ENCODE measurements at places on chromosomes 12 and 14.

GRCh38 chr14:37709419-37710195, 114.2 kb downstream of the TTC6 start:
- DNase-seq, result no peak

DNA sequence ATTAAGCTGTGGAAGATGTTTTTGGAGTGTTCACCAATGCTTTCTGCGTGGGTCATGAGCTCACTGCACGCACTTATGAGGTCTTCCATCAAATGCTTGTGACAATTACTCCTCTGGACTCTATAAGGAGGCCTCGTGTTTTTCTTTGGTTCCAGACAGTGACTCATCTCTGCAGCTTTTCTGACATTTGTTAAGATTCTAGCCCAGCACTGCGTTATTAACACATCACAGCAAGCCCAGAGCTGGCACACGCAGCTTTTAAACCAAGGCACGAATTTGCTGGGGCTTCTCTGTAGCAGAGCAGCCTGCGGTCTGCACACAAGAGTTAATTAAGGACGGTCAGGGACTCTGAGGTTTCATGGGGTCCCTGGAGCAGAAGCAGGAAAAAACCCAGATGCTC, 16.9 kb downstream of the MEG3 start:
- no peak for DNase-seq

GRCh38 chr12:116143909-116144308, 133.6 kb downstream of the MED13L start:
- DNase-seq, result no peak

DNA sequence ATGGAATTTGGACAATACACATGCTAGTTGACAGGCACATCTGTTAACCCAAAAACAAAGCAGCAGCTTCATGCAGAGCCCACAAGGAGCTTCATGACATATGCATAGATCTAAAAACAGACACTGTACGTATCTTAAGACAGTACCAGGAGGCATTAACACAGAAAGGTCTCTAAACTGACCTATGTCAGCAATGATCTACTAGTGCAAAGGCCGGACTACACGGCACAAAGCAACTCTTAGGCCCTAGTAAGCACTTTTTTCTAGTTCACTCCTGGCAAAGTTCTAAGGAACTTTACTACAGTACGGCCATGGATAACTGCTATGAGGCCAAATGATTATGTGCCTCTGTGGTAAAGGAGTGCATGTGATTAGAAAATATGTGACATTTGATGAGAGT, 8.4 kb upstream of the KANSL2 start:
- DNase-seq, result no peak
